SJSA1 (cell line): ENCODE measurements at places on chromosomes 7 and 10. TPM values are rescaled to one million over a fixed set of nuclear protein-coding genes. Genes with fewer than 3 reads are reported as not detected.

GRCh38 chr7:44898039-44898438 lies 12.7 kb upstream of the PURB start:
- DNase-seq = no peak

Gene ARHGAP22
- total RNA-seq = 0.53 TPM in 1 of 2 replicates, not detected in the other

GRCh38 chr10:117421985-117422384 lies 46.7 kb upstream of the PDZD8 start:
- DNase-seq = no peak

Gene HECTD2
- 12.7 and 19.7 TPM in 2 replicates for total RNA-seq

Gene BRAF
- 10.5 and 12.2 TPM in 2 replicates for total RNA-seq

GRCh38 chr7:51786284-51786683 lies 469.7 kb upstream of the COBL start:
- no peak for DNase-seq

GRCh38 chr10:52394246-52394645 lies 80.2 kb downstream of the DKK1 start:
- no peak for DNase-seq

Gene CTNNA3
- 0.18 TPM in 1 of 2 replicates, not detected in the other for total RNA-seq

- DNase-seq = no peak
Measured at GRCh38 chr10:103500481-103500880, 7.0 kb downstream of the NEURL1 start.

Gene SEPHS1
- total RNA-seq = 34.5 and 77.1 TPM in 2 replicates

GRCh38 chr10:94402204-94402842 lies at the start of gene TBC1D12:
Gene TBC1D12 (plus strand): TSS chr10:94402541. CDS start chr10:94402614, 73 bp downstream.
- peak; percentile 93 for DNase-seq

Gene MYH16
- 0.41 TPM in 1 of 2 replicates, not detected in the other for total RNA-seq

Gene FKBP14
- total RNA-seq = 26.6 and 35.1 TPM in 2 replicates

DNA sequence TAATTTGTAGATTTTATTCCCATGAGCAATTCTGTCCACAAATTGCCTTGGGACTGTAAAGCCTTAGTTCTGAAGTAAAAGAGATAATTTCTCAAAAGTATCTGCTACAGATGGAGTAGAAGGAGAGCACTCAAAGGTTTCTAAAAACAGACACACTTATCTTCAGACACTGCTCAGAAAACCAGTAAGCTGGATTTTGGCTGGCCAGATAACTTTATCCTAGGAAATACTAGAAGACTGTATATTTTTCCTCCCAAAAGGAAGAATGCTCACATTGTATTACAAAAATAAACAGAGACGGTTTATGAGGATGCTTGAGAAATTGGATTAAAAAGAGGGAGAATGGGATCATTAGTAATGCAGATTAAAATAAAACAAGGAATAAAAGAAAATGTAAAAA lies 178.0 kb upstream of the IGFBP3 start:
- peak; percentile 44 for DNase-seq

DNA sequence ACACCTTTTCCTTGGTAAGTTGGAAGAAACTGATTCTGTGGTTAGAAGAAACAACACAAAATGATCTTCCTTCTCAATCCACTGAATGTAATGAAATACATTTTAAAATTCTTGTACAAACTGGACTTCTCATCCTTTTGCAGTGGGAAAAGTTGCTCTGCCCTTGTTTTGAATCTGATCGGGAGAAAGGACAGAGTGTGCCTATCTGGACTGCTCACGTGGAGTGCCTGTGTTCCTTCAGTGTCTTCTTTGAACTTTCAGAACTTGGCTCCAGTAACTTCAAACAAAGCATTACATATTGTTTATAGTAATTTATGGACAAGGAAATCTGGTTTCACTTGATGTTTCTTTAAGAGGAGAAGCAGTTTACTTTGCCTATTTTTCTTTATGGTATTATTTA lies 17.1 kb downstream of the SLC26A3 start:
- no peak for DNase-seq

- DNase-seq = no peak
Measured at GRCh38 chr10:129741280-129741977, 222.6 kb downstream of the EBF3 start.

DNA sequence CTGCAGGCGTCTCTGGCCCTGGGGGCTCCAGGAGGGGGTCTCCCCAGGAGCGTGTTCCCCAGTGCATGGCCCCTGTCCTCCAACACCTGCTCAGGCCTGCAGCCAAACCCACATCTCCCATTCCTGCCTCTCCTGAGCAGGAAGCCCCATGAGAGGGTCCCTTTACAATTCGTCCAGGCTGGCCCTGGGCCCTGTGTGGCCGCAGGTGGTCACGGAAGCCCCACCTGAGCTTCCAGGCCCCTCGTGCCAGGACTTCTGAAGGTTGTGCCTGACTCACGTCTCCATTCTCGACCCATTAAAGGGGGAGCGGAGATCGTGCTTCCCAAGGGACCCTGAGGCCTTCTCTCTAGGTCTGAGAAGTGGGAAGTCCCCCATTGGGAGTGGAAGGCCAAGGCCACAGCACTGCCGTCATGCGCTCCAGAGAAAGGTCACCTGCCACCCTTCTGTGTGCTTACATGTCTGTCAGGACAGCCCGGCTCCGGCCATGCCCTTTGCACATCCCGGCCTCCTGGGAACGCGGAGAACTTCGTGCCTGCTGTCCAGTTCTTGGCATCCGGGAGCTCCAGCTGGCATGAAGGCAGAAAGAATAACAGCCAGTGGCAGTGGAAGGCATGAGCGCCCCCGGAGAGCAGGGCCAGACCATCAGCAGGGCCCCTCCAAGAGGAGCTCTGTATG lies 382.3 kb downstream of the DNAJB6 start:
- peak; percentile 39 for DNase-seq

Gene LOXL4
- total RNA-seq = 0.55 TPM in 1 of 2 replicates, not detected in the other

DNA sequence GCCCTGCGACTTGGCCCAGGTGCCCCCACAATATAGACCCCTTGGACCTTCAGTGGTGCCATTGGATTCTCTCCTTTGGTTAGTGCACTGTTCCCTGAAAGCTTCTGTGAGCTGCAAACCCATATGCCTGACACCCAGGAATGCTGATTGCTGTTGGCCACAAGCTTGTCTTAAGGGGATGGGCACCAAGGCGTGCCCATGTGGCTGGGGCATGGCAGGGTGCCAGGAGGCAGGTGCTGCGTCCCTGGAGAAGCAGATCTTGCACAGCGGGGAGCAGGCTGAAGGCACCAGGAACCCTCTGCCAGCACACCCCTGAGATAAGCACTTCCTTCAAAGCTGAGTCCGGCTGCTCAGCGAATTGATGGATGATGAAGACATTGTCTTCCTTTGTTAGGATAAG lies 411.8 kb downstream of the SDK1 start:
- no peak for DNase-seq

- DNase-seq = no peak
Measured at GRCh38 chr10:124612611-124613498, 131.3 kb downstream of the FAM53B start.

DNA sequence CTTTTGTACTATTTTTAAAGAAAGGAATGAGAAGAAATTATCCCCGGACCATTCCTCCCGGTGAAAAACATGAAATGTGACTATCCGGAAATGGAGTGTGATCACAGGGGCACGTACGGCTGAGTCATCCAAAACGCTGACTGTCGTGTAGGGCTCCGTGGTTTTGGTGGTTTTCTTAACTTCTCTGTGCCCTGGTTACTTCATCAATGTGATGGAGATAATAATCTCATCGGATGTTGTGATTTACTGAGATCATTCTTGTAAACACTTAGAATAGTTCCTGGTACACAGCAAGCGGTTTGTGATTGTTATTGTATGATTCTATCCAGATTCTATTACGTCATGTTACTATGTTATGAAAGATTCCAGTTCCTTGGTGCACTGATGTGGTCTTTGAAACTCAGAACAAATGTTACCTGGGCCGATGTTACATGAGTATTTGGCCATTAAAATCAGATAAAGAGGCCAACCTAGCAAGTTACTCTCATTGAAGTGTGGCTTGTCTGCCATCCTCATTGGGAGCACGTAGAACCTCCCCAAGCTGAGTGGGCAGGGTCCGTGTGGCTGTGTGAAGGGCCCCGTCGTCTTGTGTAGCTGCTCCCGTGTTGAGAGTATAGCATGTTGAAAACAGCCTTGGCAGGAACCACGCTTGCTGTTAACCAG lies 99.5 kb downstream of the CAMK1D start:
- peak; percentile 85 for DNase-seq

Gene TMEM176B
- total RNA-seq = not detected in 2 replicates

DNA sequence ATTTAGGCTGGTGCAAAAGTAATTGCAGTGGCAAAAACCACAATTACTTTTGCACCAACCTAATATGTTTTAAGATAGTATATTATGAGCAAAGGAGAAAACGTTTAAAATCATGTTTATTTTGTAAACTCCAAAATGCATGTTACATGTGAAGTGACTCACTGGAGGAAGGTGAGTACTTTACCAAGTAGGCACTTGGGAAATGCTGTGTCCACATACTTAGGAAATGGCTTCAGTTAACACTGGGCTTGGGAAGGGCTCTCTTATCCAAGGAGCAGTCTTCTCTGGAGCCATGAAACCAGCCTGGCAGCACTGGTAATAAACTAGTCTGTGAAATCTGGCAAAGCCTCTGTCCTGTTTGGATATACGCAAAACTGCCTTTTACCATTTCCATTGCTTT lies 4.4 kb downstream of the RPS24 start:
- no peak for DNase-seq

DNA sequence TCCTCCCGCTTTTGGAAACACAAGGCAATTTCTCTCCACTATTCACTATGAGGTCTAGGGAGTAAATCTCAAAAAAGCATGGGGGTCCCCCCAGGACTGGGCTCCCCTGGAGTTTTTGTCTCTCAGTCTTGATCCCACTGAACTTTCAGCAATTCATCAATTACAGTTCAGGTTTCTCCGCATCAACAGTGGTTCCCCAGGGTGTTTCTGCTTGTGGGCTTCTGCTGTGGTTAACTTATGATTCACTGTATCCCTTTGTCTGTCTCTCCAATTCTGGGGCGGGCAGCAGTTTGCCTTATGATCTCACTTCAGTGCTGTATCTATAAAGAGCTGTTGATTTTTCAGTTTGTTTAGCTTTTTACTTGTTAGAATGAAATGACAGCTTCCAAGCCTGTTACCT lies 142.6 kb upstream of the CDC14C start:
- DNase-seq = no peak

Gene SYCE1
- total RNA-seq = not detected in 2 replicates

- no peak for DNase-seq
Measured at GRCh38 chr7:99437946-99438572, 539 bp downstream of the PTCD1 start.

- no peak for DNase-seq
Measured at GRCh38 chr7:63092951-63093350, 905.7 kb upstream of the ZNF722 start.

Gene MYOZ1
- not detected in 2 replicates for total RNA-seq

DNA sequence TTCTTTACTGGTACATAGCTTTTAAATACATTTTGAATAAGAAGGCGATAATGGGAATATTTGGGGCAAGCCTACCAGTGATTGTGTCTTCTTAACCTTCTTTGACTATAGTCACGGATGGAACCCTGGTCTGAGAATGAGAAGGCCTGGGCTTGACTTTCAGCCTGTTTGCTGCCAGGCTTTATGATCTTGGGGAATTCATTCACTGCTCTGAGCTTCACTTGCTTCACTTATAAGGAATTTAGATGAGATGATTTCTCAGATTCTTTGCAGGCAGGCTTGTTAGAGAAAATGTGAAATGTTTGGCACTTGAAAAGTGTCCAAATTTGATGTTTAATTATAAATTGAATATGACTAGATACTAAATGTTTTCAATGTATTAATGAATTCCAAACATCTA lies 42.5 kb downstream of the NUP205 start:
- no peak for DNase-seq

Gene SPDYE2
- total RNA-seq = not detected in 2 replicates
